ENCODE measurements at places on chromosomes 3 and 15.
A peak's percentile ranks its signal among the peaks of the same experiment; 100 is the strongest.

GRCh38 chr15:100277087-100277855 lies 64.5 kb downstream of the ADAMTS17 start:
- DNase-seq, result no peak

DNA sequence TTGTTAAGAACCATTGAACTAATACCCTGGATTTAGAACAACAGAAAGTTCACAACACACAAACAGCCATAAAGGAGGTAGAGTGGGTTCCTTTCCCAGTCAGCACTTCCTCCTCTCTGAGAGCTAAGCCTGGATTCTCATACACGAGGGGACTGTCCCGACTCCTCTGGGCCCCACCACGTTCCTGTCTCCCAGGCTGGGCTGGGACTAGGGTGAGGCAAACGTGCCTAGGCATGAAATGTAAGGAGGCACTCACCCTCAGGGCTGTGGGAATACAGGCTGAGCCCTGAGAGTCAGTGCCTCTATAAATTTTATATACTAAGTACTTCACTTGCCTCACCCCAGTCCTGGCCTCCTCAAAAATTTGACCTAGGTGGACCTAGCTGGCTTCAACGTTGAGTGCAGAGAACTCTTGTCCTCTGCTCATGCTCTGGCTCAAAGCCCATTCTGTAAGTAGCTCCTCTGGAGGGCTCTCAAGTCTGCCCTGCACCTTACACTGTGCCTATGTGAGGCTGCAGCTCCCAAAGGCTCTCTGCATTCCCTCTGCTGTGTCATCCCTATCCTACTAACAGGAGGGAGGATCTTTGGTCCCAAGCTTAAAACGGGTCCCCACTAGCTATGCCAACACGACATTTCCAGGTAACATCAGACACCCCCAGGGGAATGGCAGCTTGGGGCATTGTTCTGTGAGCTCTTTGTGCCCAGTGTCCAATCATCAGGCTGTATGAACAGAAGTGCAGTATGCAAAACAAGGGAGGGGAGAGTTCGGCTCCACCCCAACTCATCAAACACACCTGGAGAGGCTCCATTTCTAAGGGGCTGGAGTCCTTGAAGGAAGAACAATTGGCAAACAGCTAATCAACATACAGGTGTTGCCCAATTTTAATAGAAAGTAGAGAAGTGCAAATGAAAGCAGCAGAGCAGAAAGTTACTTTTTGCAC lies 233.2 kb downstream of the RPLP1 start:
- no peak for DNase-seq

DNA sequence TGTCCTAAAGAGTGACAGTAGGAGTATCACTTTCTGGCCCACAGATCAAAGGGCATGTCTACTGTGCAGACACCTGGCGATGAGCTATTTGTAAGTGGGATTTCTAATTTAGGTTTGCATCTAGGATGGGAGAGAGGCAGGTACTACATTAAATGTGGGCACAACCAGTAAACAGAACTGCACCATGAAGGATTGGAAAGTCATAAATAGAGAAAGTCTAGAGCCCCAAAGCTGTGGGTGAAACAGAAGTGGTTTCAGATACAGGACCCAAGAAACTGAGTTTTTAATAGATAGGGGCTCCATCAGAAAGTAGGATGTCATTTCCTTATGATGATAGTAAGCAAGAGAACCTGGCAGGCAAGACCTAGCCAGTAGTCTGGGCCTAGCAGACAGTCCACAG lies 35.2 kb upstream of the SPPL2A start:
- no peak for DNase-seq

DNA sequence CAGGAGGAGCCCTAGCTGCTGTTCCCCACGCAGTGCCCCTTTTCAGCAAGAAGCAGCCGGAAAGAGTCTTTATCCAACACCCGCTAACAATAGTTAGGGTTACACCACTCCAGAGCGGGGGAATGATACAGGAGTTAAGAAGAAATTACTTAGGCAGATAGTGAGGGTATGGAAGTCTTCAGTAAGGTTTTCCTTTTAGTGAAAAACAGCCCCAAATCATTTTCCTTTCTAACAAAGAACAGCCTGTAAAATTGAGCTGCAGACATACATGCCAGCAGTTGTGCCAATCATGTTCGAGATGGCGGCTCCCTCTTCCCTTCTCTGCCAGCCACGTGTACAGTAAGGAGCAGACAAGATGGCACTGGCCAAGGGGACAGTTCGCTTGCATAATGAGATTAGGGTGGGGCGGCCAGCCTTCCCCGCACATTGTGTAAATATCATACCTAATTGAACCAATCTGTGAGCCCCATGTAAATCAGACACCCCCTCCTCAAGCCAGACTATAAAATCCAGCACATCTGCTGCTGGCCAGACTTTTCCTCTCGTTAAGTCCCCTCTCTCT lies 18.5 kb upstream of the SENP5 start:
- DNase-seq, result no peak

DNA sequence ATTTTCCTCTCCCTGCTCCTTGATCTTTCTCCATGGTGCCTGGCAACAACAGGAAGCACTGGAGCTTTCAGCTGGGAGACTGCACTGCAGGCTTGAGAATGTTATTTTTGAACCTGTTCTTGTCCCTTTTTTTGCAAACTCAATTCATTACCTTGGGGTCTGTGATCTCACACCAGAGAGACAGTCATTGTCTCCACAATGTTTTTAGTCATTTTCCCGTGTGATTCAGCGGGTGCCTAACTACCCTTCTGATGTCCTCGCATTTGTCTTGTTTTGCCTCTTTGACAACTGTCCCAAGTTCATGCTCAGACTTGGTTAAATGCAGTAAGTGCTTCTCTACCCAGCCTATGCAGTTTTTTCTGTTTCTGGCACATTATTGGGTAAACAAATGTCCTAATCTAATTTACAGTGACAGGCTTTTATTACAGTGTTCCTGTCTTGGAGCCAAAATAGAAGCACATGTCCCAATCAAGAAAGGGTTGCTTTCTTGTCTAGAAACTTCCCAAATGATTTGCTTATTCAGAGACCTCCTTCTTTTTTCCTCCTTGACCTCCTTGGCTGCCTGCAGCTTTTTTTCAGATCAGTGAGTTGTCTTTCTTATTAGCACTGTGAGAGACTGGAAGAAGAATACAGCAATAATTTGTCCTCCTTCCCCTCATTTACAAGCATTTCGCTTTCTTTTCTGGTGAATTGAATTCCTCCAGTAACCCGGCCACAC lies 162.4 kb downstream of the NSUN3 start:
- no peak for DNase-seq

DNA sequence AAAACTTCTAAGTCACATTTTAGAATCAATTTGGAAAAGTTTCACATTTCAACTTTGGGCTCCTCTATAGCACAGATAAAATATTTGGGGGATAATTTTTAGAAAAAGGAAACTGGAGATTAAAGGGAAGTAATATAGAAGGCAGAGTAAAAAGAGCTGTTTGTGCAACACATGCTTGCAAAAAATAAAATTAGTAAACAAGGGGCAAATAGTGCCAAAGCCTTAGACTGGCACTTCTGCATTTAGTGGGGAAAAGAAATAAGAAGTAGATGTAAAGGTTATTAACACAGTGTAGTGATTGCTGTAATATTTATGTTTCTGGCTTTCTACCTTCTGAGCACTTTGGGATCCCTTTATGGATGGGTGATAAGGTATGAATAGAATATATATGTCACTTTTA lies 246.6 kb downstream of the CBLB start:
- DNase-seq, result no peak

DNA sequence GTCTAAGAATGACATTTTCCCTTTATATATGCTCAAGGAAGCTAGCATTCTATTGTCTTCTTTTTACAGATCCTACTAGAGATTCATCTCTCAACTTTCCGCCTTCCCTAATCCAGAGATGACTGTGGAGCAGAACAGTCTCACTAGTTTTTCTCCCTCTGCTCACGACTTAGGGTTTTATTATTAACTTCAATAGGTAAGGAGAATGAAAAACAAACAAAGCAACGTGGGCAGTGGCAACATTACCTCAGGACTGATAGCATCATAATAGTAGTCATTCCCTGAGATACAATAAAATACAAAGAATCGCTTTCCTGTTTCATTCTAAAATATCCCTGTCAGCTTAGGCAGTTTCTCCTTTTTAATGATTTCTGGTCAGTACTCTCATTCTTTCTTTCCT lies 154.3 kb upstream of the PLAAT1 start:
- DNase-seq, result no peak

DNA sequence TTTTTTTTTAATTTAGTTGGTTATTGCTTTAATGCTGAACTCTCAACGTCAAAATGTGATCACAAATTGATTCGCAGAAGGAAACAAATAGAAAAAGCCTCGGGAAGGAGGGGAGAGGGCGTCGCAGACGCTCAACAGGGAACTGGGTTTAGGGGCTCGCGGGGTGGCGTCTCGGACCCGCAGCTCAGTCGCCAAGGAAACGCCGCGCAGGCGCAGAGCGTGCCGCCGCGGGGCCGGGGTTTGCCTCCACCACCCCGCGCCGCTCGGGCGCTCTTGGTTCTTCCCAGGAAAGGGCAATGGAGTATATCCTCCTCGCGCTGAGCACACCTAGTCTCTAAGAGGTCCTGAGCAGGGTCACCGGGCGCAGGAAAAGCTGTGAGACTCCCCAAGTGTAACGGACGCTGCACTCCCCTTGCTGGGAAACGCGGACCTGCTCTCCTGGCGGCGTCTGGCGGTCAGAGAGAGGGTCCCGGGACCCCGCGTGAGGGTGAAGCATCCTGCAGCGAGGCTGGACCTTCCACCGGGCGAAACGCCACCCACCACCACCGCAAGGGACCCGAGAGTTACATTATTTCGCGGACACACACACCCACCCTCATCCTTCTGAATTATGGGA lies 753 bp downstream of the PLCH1 start:
- DNase-seq, result peak; percentile 33

- DNase-seq, result no peak
Measured at GRCh38 chr15:52523192-52523591, 5.5 kb downstream of the MYO5A start.

GRCh38 chr3:112437146-112438022 lies 61.9 kb downstream of the BTLA start:
- DNase-seq, result peak; percentile 62

DNA sequence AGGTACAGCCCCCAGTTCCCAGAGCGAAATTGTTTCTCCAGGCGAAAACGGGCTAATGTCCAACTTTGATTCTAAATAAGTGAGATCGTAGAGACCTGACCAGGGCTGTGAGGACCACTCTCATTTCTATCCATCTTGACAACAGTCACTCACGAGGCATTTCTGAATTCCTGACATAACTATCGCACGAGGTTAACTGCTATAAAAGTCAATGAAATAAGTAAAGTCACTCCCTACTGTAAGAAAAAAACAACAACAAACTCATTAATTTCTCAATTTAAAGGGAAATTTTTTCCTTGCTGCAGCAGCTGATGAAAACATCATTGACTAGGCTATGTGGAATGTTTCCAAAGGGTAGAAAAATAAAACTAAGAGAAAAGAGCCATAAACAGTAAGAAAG lies 69.1 kb downstream of the GREM1 start:
- DNase-seq, result no peak

Data from CD4-positive, alpha-beta T cell treated with Interleukin-21 for 1 hour (primary cell).